ENCODE measurements at places on chromosomes 16 and 17.

DNA sequence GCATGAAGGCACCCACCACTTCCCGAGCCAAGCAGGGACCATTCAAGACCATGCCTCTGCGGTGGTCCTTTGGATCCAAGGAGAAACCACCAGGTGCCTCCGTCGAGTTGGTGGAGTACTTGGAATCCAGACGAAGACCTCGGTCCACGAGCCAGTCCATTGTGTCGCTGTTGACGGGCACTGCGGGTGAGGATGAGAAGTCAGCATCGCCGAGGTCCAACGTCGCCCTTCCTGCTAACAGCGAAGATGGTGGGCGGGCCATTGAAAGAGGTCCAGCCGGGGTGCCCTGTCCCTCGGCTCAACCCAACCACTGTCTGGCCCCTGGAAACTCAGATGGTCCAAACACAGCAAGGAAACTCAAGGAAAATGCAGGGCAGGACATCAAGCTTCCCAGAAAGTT, 63.4 kb downstream of the DHRS7C start:
- no peak for DNase-seq

DNA sequence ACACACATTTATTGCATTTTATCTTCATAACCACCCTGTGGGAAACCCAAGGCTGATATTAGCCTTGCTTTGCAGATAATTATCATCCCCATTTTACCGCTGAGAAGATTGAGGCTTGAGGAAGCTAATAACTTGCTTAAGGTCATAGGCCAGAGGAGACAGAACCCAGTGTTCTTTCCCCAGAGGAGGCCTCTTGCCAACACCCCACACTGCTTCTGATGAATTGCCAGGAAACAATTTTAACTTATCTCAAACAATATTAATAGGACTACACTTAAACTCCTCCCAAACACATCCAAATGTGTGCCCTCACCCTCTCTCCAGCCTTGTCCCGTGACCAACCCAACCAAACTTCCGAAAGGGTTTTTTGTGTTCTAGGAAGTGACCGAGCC, 2.1 kb upstream of the SPG7 start:
- DNase-seq = no peak

DNA sequence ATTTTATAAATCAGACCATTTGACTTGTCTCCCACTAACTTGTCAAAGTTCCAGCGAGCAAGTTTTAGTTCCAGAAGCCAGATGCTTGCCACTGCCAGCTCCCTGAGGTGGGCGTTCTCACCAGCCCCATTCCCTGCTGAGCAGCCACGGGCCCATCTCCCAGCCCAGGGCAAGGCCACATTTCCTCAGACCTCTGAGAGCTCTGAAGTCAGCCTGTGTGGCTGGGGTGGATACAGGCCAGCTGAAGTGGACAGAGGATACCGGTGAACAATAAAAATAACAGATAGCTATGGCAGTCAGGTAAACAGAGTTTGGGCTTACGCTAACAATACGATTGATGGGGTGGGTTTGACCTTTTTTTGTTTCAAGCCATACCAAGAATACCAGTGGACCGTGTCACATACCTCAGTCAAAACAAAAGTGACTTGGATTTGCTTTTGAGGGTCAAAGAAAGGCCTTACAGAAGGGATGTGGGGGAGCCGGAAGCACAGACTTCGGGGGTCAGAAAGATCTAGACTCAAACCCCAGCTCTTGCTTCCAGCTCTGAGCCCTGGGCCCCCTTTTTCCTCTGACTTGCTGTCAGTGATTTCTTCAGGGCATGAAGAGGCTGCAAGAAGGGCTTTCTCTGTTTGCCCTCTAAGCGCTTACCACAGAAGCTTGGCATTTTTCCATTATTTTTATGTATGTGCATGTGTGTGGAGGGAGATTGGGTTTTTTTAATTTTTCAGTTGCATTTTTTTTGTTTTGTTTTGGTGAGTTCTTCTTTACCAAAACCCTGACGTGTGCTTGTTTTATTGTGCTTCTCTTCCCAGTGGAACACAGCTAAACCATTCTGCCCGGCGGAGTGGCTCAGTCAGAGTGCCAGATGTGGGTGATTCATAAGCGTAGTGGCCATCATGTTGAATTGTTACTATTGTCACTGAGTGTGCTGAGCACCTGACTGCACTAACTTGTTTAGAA, 109.9 kb downstream of the GNAO1 start:
- DNase-seq = no peak

DNA sequence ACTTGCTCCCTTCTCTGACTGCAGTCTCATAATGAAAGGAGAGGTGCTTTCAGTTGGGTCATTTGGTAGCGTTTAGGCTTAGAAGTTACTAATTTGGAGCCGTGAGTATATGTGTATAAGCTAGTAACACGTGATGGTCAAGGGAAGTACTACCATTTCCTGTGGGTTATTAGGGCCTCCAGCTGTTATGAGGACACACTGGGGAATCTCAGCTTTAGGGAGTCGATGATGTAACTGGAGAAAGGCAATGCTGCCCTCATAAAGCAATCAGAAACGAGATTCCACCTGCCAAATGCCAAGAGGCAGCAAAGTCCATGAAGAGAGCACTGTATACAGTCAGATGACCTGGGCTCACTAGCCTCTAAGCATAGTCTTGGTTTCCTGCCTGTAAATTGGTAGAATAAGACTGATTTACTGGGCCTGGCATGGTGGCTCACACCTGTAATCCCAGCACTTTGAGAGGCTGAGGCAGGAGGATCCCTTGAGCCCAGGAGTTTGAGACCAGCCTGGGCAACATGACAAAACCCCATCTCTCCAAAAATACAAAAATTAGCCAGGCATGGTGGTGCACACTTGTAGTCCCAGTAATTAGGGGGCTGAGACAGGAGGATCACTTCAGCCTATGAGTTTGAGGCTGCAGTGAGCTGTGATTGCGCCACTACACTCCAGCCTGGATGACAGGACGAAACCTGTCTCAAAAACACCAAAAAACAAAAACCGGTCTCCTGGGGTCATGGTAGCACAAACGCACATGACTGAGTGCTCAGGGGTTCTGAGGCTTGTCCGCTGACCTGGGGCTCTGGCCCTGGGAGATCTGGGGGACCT, 53.0 kb downstream of the SF3B3 start:
- DNase-seq = no peak
